B cell (primary cell): ENCODE measurements at places on chromosomes 1 and 21. TPM values are rescaled to one million over a fixed set of nuclear protein-coding genes. Genes with fewer than 3 reads are reported as not detected.

Gene S100B
- total RNA-seq, result not detected in 2 replicates

GRCh38 chr21:39529026-39529425, 77.3 kb downstream of the SH3BGR start:
- no peak for DNase-seq

DNA sequence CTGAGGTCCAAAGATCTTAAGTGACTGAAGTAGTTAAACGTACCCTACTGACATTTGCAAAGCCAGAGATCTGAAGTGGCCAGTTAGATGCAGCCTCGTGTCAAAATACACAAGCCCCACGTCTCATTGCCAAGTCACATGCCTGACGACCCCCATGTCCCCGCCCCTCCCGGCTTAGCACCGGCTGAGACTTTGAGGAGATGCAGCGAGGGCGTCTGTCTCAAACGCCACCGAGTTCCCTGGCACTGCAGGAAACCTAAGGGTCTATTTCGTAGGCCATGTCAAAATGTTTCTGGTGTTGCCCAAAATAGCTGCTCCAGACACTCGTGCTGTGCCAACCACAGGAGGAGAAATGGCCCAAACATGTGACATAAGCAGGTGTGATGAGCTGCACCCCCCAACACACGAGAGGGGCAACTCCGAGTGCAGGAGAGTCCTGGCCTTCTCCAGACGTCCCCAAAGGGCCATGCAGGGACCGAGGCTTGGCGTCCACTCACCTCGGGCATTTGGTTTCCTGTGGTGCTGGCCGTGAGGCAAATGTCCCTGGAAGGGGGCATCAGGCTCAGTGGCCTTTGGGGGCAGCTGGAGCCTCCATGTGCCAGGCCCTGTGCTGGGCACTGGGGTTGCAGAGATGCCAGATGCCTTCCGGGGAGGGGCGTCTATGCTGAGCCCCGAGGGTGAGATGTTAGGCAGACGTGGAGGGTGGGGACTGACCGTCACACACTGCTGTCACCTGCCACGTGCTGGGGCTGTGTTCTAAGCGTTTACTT, 67.0 kb downstream of the MATN1 start:
- no peak for DNase-seq

GRCh38 chr1:237895630-237896029, 4.9 kb upstream of the ZP4 start:
- DNase-seq, result no peak

Gene CA6
- not detected in 2 replicates for total RNA-seq

Gene GJA8
- not detected in 2 replicates for total RNA-seq
